Erythroblast (primary cell): ENCODE measurements at places on chromosomes 3 and 15.

- DNase-seq: no peak
Measured at GRCh38 chr3:191275751-191276150, 53.4 kb upstream of the CCDC50 start.

GRCh38 chr3:49530231-49530630 is 24.0 kb upstream of the BSN start:
- no peak for DNase-seq

DNA sequence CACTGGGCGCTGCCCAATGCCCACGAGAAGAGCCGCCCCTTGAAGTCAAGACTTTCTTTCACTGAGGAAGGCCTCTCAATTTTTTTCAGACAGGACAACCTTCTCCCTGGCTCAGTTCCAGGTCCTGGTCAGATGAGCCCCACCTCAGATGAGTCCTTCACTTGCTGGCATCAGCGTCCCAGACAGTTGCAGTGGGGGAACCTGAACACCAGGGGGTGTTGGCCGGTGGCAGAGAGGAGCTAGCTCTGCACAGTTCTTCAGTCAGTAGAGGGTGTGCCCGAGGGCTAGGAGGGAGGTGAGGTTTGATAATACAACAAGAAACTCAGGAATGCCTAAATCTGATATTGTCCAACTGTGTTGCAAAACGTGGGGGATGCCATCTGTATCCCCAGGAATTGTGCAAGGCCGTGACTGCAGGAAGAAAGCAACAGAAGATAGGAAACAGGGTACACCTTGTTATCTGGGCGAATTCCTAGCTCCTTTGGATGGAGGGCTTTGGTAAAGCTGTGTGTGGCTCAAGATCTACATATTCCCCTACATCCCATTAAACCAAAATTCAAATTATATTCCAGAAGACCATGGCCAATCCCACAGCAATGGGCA is 34.3 kb downstream of the CCR3 start:
- peak; percentile 45 for DNase-seq

DNA sequence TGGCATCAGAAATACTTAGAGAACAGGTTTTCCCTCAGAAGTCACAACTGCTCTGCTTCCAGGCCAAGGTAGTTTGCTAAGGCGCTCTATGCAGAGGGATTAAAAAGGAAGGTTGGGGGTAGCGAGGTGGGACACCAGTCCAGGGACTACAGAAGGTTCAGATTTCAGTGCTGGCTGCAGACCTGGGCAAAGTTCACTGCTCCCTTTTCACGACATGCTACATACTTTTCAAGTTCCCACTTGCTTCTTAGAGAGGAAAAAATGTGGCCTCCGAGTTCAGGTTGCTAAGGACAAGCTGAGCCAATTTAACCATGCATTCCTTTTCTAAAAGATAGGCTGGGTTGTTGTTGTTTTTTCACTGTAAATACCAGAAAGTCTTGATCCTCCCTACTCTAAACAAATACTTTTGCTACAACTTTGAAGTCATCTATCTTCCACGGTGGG is 158.6 kb upstream of the NR2F2 start:
- DNase-seq: no peak

- no peak for DNase-seq
Measured at GRCh38 chr15:28956491-28956890, 70.7 kb downstream of the APBA2 start.

DNA sequence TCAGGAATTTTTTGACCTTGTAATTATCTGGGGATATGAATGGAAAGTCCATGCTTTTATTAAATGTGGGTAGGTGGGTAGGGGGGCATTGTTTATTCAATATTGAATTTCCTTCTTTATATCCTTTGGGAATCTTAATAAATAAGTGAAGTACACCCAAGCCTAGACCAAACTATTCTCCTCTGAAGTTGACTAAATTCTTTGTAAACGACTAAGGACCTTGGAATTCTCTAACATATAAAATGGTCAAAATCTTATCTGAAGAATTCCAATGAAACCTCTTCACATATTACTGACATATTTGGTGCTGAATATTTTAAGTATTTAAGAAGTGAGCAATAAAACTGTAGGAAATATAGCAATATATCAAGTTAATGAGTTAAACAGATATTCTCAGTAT is 1432.1 kb upstream of the GBE1 start:
- no peak for DNase-seq

DNA sequence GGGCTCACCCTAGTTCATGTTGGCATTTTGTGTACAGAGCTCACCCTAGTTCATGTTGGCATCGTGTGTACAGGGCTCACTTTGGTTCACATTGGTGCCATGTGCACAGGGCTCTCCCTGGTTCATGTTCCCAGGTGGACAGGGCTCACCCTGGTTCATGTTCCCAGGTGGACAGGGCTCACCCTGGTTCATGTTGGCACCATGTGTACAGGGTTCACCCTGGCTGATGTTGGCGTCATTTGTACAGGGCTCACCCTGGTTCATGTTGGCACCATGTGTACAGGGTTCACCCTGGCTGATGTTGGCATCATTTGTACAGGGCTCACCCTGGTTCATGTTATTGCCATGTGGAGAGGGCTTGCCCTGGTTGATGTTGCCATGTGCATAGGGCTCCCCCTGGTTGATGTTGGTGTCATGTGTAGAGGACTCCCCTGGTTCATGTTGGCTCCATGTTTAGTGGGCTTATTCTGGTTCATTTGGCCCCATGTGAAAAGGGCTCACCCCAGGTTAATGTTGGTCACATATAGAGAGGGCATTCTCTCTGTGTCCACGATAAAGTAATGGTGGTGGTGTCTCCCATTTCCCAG is 31.7 kb upstream of the NR2C2 start:
- no peak for DNase-seq

- DNase-seq: no peak
Measured at GRCh38 chr3:16171009-16171408, 3.5 kb upstream of the GALNT15 start.

DNA sequence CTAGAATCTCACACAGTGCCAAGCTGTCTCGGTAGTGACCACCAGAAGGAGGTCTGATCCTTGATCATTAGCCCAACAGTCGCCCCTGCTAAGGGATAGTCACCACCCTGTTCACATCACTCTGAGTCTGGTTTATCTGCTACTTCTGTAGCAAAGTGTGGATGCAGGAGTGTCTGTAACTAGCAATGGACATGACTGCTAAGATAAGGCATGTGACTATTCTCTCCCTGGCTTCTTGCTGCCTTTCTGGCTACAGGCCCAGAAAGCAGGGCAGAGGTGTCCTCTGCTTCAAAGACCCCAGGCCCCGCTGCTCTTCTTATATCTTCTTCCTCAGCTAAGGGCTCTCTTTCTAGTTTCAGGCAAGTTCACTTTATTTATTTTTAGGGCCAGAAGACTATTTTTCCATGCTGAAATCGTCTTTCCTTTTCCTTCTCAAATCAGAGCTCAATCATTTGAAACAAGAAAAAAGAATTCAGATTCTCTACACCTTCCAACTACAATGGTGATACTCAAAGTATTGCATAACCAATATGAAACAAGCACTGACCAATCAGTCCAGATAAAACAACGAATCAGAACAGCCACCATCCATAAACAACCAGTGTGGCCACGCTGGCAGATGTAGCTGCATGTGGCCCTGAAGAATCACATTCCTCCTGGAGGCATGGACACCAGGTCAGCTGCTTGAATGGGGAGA is 8.0 kb upstream of the KNG1 start:
- peak; percentile 69 for DNase-seq

- no peak for DNase-seq
Measured at GRCh38 chr3:68142441-68142840, 488.0 kb upstream of the SUCLG2 start.

- DNase-seq: no peak
Measured at GRCh38 chr3:7682822-7683229, 818.8 kb upstream of the LMCD1 start.

- no peak for DNase-seq
Measured at GRCh38 chr3:11903047-11903446, 56.4 kb upstream of the TAMM41 start.

DNA sequence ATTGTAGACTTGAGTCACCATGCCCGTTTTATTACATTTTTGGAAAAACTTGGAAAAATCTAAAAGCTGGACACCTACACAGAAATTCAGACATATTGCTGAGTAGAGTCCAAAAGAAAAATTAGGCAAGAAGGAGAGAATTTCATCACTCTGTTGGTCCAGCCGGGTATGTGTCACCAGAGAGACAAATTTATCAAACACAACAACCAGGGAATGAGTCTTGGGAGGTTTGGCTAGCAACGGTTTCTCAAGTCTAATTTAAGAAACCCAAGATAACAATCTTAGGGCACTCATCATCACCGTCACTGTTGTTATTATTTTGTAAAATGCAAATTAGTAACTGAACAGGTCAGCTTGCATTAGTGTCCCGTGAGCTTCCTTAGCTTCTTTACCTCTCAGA is 197.5 kb upstream of the C2CD4B start:
- DNase-seq: no peak

GRCh38 chr3:16132928-16133327 is 41.6 kb upstream of the GALNT15 start:
- no peak for DNase-seq

GRCh38 chr3:24945563-24945962 is 450.9 kb upstream of the THRB start:
- no peak for DNase-seq

DNA sequence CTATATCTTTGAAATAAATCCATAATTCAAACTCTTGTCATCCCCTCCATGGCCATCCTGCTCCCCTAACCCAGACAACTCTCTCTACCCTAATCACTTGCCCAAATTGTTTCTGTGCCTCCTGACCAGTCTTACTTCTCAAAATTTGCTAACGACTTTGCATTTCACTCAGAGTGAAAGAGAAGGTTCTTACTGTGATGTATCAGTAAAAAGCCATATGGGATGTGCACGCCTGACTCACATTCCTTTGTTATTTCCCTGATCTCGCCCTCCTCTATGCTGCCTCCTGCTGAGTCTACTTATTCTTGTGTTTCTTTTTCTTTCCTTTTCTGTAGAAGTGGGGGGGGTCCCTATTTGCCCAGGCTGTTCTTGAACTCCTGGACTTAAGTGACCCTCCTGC is 487.2 kb upstream of the FRG2C start:
- DNase-seq: no peak

DNA sequence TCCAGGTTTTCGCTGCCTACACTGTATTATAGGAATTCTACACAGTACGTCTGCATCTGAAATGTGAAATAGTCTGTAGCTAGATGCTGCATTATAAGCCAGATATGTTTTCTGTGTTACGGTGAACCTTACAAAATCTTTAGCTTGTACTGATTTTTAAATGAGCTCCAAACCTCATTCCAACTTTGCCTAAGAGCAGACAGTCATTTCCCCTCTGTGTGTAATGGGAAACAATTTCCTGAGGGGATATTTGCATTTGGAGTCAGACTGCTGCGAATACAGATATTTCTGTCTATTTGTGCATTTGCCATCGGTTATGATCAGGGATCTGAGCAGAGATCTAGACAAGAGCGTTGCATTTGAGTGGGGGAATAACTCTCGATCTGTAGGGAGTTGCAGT is 37.5 kb downstream of the ARNT2 start:
- DNase-seq: no peak

DNA sequence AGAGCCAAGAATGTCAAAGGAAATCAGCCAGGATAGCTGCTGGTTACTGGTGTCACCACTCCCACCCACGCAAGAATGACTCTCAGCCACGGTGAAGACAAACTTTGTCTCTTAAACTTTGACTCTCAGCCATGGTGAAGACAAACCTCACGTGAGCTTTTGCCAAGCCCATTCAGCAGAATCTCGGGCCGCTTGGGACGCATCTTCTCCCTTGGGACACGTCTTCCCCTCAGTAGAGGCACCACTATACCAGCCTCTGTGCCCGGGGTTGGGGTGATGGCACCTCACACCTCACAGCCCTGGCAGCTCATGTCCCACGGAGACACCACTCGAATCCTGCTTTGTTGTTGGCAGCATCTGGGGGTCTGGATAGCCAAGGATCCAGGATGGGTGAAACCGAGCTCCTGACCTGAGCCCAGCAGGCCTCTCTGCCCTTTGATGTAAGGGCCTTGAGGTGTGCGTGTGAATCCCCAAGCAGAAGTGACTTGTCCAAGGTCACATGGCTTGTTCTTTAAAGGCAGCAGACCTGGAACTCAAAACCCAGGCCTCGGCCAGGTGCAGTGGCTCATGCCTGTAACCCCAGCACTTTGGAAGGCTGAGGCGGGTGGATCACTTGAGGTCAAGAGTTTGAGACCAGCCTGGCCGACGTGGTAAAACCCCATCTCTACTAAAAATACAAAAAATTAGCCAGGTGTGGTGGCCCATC is 21.8 kb downstream of the RBPMS2 start:
- no peak for DNase-seq

DNA sequence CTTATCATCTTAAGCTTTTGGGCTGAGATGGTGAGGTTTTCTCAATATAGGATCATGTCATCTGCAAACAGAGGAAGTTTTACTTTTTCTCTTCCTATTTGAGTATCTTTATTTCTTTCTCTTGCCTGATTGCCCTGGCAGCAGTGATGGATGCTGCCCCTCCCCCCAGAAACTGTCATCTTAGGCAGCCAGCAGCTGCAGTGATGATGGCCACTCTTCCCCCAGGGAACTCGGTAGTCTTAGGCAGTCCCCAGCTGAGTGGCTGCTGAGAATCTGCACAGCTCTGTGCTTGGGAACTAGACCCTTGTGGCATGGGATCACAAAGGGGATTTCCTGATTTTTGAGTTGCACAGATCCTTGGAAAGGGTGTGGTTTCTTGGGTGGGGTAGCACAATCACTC is 791.1 kb upstream of the ALCAM start:
- no peak for DNase-seq

DNA sequence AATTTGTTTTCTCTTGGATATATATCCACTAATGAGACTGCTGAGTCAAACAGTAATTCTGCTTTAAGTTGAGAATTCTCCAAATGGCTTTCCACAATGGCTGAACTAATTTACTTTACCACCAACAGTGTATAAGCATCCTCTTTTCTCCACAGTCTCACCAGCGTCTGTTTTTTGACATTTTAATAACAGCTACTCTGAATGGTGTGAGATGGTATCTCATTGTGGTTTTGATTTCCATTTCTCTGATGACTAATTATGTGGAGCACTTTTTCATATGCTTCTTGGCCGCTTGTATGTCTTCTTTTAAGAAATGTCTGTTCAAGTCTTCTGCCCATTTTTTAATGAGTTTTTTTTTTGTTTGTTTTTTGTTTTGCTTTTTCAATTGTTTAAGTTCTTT is 206.2 kb downstream of the CTNNB1 start:
- no peak for DNase-seq

DNA sequence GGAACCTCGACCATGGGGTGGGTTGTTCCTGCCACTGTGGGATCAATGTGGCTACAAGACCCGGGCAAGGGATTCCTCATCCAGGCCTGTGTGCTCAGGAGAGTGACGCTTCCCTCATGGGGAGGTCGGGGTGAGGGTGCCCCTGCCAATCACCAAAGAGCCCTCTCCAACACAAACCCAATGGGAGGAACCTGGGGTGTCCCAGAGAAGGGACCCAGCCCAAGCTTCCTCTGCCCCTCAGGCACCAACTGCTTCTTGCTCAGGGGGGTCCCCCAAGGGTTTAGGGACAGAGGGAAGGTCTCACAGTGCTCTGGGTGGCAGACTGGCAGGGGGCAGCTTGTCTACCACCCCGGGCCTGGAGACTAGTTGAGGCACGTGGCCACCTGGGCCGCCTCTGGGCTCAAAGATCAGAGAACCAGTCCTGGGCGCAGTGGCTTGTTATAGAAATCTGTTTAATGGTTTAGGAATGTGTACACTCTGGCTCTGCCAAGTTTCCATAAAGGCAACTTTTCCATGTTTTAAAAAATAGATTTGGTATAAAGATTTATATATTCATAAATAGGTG is 26.6 kb downstream of the GP9 start:
- DNase-seq: no peak
